ENCODE measurements at places on chromosomes 6 and 20.

DNA sequence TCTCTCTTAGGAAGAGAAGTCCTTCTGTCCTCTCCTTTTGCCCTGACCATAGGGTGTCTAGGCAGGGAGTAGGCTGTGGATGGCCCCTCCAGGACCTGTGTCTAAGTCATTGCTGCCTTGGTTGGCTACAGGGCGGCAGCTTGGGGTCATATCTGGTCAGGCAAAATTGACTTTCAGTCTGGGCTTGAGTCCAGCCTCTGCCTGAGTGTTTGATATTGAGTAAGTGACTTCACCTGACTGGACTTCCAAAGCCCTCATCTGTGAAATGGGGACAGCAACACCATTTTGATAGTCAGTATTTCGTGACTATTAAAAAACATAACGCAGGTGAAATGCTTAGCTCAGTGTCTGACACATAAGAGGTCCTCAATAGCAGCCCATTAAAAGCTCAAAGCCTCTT, 4.6 kb downstream of the TGM3 start:
- no peak for DNase-seq

DNA sequence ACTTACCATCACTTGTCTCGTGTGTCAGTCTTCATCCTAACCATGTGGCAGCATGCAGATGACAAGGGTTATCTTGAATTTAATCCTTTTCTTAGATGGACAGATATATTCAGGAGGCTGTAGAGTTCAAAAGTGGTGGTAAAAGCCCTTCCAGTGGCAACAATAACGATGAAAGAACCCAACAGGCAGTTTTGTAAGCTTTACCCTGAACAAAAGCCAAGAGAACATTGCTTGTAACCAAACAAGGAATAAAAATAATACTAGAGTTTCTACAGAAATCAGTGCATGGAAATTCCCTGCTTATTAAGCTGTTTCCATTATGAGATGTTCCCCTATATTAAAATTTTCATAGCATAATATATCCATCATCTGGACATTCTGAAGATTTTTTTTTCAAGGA, 69.7 kb downstream of the PDE7B start:
- DNase-seq: no peak

DNA sequence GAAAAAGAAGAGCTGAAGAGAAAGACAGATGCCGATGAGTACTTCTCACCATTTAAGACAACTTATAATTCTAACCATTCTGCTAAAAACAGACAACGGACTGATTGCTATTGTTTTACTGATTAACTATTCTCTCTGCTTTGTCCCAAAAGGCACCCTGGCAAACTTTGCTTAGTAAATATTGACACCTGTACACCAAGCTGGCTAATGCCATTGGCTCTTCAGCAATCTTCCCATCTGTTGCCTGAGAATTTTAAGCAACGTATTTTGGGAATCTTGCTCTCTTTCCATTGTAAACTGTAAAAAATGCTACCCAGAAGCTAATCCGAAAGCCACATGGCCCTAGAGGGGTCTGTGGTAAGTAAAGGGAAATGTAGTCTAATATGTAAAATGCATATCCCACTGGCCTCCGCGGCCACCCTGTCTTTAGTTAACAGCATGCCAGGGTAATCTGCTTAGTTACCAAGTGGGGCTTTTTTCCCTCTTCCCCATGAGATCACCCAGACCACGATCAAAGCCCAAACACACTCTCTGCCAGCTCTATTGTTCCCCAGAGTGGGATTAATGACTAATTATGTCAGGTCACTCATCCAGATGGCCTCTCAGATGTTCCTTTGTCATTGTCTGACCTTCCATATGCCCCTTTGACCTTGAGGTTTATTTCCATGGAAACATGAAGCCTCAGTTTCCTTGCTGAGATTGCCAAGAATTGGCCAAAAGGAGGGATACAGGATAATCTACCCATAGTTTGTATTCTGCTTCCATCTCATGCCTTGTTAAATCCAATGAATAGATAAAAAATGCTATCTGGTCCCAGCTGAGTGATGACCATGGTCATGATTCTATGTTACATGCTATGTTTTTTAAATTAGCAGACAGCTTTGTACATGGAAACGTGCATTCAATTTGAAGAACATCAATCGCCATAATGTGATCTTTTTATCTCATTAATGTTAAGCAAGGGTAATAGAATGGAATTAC, 216.4 kb upstream of the MCHR2 start:
- DNase-seq: no peak

DNA sequence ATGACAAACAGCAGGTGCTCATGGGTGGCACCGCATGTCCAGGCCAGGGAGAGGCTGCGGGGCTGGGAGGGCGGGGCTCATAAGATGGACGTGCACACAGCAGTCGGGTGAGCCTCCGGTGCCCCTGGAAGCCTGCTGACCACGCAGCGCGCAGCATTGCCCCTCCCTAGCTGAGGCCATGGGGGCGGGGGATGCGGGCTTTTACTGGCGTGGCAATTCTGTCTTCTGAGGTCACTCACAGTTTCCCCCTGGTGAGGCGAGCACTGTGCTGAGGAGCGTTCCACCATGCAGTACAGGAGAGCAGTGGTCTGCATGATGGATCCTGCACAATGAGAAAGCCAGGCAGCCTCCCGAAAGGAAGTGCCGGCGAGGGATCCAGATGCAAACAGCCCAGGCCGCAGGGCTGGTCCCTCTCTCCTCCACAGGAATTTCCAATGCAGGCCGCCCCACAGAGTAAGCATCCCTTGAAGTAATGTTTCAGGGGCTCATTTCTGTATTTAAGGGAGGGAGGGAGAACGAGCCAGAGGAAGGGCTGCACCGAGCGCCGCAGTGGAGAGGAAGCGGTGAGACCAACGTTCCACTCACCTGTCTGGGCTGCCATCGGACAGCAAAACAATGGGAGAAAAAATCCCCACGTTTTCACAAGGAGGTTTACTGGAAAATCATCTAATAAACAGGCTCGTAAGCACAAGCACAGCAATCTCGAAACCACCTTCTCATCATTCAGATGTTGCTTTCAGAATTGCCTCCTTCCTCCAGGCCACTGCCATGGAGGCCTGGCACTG, 56.0 kb downstream of the IRF4 start:
- DNase-seq: no peak

- DNase-seq: no peak
Observed at GRCh38 chr6:147879031-147879580, 370.6 kb downstream of the SAMD5 start.

DNA sequence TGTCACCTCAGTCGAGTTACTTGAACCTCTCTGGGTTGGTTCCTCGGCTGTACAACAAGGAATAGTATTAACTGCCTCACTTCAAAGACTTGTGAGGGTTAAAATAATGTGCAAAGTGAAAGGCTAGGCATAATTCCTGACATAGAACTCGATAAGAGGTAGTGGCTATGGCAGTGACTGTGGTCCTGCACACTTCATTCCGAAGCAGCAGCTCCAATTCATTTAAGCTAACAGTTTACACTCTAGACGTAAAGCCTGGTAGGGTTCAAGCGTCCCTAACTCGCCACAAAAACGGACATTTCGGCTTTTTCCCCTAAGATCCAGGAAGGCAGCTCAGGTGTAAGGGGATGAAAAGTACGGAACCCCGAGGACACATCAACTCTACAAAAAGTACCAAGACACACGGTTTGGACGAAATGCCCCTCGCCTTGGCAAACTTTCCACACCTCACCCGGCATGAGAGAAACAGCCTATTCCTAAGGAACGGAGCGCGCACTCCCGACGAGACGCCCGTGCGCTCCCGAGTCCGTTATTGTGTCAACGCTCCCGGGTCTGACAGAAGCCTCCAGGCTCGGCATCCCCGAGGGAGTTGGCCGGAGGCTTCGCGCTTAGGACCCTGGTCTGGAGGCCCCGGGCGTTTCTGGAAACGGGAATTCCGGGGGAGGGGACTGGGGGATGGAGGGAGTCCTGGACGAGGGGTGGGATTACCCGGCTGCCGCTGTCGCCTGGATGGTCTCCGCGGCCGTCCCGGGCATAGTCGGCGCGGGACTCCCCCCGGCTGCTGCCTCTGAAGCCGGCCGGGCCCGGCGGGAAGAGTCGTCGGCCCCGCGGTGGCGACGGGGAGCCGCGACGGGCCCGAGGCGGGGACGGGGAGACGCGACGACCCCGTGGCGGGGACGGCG, 937 bp downstream of the ZNF318 start:
- DNase-seq: peak; percentile 22

DNA sequence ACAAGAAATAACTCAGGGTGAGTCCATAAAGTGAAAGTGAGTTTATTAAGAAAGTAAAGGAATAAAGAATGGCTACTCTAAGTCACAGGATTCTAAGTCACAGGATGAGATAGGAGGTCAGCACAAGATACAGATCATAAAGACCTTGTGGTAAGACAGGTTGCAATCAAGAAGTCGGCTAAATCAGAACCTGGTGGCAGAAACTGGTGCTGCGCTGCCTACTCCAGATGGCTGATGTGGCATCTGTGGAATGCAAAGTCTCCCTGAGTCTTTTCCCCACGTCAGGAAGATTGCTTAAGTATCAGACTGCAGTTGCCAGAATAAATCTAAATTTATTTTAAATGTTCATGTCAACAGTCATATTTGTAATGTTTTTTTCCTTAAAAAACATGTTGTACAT, 10.7 kb upstream of the KCNK15 start:
- DNase-seq: peak; percentile 33

DNA sequence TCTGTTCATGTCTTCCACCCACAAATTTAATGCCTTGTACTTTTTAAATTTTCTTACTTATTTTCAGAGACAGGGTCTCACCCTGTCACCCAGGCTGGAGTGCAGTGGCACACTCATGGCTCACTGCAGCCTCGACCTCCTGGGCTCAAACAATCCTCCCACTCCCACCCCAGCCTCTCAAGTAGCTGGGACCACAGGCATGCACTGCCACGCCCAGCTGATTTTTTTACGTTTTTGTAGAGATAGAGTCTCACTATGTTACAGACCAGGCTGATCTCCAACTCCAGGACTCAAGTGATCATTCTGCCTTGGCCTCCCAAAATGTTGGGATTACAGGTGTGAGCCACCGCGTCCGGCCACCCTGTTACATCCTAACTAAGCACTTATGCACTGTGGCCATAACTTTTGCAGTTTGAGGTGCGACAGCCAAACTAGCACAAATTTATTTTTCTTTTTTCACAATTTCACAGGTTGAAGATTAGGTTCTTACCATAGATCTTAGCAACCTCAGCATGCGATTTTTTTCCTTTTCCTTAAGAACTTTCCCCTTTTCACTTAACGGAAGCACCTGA, 92.1 kb downstream of the EPB41L2 start:
- DNase-seq: peak; percentile 13

DNA sequence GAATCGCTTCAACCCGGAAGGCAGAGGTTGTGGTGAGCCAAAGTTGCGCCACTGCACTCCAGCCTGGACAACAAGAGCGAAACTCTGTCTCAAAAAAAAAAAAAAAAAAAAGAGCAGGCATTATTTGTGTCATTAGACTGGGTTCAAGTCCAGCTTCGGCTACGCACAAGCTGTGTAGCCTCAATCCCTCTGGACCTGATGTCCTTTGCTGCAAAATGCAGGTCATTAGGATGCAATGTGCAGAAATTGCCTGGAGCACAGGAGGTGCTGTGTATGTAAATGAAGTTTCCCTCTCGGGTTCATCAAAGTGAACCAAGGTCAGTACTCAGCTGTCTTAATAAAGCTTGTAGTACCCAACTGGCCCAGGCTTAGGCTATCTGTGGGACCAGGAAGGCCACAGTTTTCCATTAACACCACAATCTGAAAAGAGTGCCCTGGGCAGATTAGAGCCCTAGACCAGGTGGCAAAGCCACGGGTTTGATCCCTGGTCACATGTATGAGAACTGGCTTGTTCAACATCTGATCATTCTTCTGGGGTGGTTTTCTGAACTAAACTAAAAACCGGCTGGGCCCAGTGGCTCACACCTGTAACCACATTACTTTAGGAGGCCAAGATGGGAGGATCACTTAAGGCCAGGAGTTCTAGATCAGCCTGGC, 155.3 kb downstream of the ZMYND8 start:
- DNase-seq: no peak

- DNase-seq: no peak
Observed at GRCh38 chr20:62831361-62831788, 14.5 kb downstream of the COL9A3 start.

- DNase-seq: peak; percentile 64
Observed at GRCh38 chr6:32244946-32245398, 21.1 kb upstream of the NOTCH4 start.

- DNase-seq: no peak
Observed at GRCh38 chr6:26159357-26160273, 72.4 kb downstream of the HFE start.

DNA sequence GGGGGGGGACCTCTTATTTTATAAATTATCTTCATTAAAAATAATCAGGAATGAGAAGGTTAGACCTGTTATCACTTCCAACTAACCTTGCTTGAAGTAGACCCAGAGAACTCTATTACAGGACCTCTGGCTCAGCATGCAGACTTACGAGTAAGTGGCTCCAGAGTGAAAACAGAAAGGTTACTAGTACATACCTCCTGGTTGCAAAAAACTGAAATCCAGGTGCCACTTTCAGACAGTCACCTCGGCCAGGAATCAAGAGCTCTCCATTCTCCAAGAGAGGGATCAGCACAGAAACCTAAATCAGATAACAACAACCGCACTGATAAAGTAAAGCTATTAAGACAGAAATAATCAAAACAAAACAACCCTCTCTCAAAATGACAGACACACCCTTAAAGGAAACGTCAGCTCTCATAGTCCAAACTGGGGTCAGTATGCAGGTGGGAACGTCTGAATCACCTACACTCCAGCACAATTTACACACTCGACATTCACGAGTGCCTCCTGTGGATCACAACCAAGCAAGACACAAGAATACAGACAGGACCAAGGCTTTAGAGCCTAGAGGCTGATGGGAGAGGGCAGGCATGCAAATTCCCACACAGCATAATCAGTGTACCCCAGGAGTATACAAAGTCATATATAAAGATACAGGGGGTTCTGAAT, 31.8 kb downstream of the MDN1 start:
- no peak for DNase-seq

GRCh38 chr6:137967689-137968454, 100.8 kb downstream of the TNFAIP3 start:
- no peak for DNase-seq

- DNase-seq: no peak
Observed at GRCh38 chr20:13703265-13703664, 64.5 kb upstream of the TASP1 start.

GRCh38 chr6:107635057-107635515, 145.2 kb downstream of the SOBP start:
- no peak for DNase-seq

- no peak for DNase-seq
Observed at GRCh38 chr6:170329321-170329720, 22.8 kb downstream of the FAM120B start.

GRCh38 chr20:931401-931800, 15.3 kb upstream of the ANGPT4 start:
- DNase-seq: no peak

Data from brain microvascular endothelial cell (primary cell).